Activated naive CD4-positive, alpha-beta T cell (primary cell): ENCODE measurements at places on chromosomes 12 and 14.

DNA sequence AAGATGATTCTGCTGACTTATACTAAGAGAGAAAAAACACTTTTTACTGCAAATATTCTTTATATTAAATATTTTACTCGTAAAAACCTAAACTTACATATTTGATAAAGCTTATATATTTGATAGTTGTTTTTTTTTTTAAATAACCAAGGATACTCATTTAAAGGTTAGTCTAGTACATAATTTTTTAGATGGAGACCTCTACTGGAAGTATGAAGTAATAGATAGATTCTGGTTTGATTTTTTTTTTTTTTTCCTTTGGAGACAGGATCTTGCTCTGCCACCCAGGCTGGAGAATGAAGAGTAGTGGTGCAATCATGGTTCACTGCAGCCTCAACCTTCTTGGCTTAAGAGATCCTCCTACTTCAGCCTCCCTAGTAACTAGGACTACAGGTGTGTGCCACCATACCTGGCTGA lies 16.4 kb downstream of the ARID2 start:
- DNase-seq = no peak

GRCh38 chr14:104865631-104866441 lies 768 bp downstream of the CEP170B start:
- DNase-seq = no peak

DNA sequence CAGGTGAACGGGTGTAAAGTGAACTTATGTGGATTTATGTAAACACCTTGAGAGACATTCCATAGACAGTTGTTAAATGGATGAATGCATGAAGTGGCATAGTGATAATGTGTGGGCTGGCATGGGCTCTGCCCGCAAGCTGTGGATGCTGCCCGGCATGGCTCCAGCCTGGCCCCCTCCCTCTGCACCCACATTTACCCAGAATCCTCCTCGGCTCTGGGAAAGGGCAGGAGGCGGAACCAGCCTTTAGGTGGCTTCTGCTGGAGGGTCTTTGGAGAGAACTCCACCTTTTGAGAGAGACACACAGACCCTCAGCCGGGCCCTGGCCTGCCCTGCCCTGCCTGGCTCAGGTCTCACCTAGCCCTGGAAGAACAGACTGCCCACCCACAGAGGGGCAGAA lies 18.7 kb downstream of the RASAL1 start:
- no peak for DNase-seq

- no peak for DNase-seq
These were observed 15.3 kb downstream of the AREL1 start for GRCh38 chr14:74697543-74697942.

- no peak for DNase-seq
These were observed 279.7 kb upstream of the TMTC1 start for GRCh38 chr12:30063435-30063945.

- no peak for DNase-seq
These were observed 28.3 kb upstream of the ETFBKMT start for GRCh38 chr12:31631023-31631724.

GRCh38 chr14:68535404-68536017 lies 257.4 kb downstream of the ZFP36L1 start:
- DNase-seq = no peak

DNA sequence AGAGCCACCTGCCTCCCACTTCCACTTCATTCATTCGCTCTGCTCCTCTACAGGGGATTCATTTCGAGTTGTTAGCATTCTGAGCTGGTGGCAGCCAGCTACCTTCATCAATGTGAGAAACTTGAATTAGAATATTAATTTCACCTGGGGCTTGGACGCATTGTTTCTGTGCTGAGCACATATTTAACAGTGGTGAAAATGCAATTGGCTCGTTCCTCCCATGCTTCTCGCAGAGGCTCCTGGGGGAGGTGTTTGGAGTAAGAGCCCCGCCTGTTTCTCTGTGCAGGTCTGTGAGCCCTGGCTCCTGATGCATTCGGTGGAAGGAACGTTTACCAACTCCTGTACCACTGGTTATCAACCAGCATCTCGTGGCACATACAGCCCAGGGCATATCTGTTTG lies 141.5 kb downstream of the AACS start:
- DNase-seq = no peak
